ENCODE measurements at places on chromosomes 7 and 10. TPM values are rescaled to one million over a fixed set of nuclear protein-coding genes. Genes with fewer than 3 reads are reported as not detected.

- no peak overlapping the region for H3K4me3 ChIP-seq
- no peaks in the 10 kb centered on the region for H3K27me3 ChIP-seq
- H3K4me1 ChIP-seq = no peaks in the 10 kb centered on the region
Measured at GRCh38 chr10:241966-242643, 106.8 kb downstream of the ZMYND11 start.

DNA sequence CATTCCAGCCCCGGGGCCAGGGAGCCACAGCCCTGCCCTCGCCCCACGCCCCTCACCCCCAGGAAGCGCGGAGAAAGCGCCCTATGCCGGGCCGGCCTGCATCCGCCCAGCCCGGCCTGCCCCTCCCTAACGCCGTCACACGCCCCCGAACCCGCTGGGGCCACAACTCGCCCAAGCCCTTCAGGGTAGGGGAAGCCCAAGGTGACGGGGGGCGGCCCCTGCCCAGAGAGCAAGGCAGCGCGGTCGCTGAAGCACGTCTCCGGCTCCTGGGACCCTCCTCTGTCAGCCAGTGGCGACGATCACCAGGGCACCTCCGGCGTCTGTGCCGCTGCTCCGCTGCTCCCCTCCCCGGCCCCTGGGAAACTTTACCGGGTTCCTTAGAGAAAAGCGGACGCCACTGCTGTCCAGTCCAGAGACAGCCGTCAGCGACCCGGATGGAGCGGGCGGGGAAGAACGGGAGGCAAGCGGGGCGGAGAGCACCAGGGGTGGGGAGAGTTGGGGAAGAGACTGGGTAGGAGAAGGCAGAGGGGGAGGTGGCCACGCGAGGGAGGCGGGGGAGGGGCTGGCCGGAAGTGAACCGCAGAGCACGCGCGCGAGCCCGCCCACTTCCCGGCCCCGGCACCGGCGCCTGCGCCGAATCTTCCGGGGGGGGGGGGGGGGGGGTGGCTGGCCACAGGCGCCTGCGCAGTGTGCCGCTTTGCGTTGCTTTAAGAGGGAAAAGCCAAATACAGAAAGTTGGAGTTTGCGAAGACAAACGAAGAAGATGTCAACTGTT, at the start of gene HERC4:
Gene HERC4, minus strand, starts transcription at position 509 of the 775 bp plus-strand sequence. CDS start 2,175 bp downstream, outside the sequence.
- peak; percentile 90 for DNase-seq
- H3K27ac ChIP-seq = peak within 1 kb of the TSS; percentile 95
- peaks cover 24% of the 10 kb centered on the region for H3K4me1 ChIP-seq
- H3K27me3 ChIP-seq = peaks cover 7% of the 10 kb centered on the region

GRCh38 chr10:89242840-89243568, 8.6 kb downstream of the LIPA start:
- H3K36me3 ChIP-seq = peaks cover 4% of the 10 kb centered on the region
- no peaks in the 10 kb centered on the region for H3K27me3 ChIP-seq
- no peak for DNase-seq
- H3K27ac ChIP-seq = no peak overlapping the region

DNA sequence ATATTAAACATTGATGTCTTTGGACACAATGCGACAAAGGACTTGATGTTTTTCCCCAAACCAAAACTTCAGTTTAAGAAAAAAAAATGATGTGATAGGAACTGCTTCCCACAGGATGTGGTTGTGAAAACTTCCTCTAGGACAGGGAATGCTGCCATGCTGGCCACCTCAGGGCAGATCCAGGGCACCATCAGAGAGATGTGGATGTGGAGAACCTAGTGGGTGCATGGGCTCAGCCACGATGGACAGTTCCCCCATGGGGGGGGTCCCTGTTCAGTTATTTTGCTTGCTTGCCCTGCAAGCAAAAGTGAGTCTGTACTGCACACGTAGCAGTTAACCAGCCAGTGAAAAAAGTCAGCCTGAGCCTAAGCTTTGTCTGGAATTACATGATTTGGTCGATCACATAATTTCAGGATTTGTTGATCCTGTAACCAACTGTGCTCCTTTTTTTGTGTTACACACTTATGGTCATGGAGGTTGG, 36.3 kb downstream of the LAMB4 start:
- no peaks in the 10 kb centered on the region for H3K36me3 ChIP-seq
- DNase-seq = no peak
- H3K4me1 ChIP-seq = peaks cover 58% of the 10 kb centered on the region
- H3K27me3 ChIP-seq = peaks cover 2% of the 10 kb centered on the region

- no peak for DNase-seq
- H3K27me3 ChIP-seq = peaks cover 5% of the 10 kb centered on the region
- H3K4me1 ChIP-seq = peaks cover 3% of the 10 kb centered on the region
- no peak overlapping the region for H3K27ac ChIP-seq
- H3K36me3 ChIP-seq = no peaks in the 10 kb centered on the region
Measured at GRCh38 chr10:72031706-72032105, 56.6 kb downstream of the SPOCK2 start.

- H3K4me1 ChIP-seq = peaks cover 33% of the 10 kb centered on the region
- no peak for DNase-seq
- no peak overlapping the region for H3K27ac ChIP-seq
- no peaks in the 10 kb centered on the region for H3K27me3 ChIP-seq
- no peak overlapping the region for H3K4me3 ChIP-seq
Measured at GRCh38 chr10:74011017-74011416, 13.1 kb downstream of the VCL start.

GRCh38 chr7:50766106-50766848, 16.4 kb downstream of the GRB10 start:
- peaks cover 7% of the 10 kb centered on the region for H3K27me3 ChIP-seq
- H3K36me3 ChIP-seq = peaks cover 43% of the 10 kb centered on the region
- no peak for DNase-seq
- peaks cover 62% of the 10 kb centered on the region for H3K4me1 ChIP-seq

DNA sequence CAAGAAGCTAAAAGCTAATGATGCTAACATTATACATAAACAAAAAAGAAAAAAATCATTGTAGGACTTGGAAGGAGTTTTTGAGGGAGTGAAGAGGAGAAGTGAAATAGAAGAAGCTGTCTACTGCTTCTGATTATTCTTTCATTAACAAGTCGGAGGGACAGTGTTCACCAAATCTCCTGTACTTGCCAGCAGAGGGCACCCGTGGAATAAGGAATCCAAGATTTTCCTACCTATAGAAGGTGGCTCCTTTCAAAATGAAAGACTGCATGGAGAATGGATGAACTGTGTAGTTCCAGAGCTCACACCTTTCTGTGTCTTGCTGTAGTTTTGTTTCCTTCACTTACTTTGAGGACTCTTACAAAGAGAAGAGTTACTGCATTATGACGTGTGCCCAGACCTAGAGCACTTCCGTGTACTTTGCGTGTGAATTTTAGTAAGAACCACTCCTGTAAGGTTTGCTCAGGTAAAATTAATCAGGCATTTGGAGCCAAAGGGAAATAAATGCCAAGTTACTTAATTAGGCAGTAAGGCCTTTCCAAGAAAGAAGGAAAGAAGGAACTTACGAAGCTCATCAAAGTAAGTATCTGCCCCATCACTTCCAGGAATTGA, 145.1 kb downstream of the SEMA3D start:
- H3K4me3 ChIP-seq = no peak overlapping the region
- peak; percentile 73 for DNase-seq
- H3K4me1 ChIP-seq = no peaks in the 10 kb centered on the region
- H3K36me3 ChIP-seq = no peaks in the 10 kb centered on the region
- no peaks in the 10 kb centered on the region for H3K27me3 ChIP-seq

- peaks cover 6% of the 10 kb centered on the region for H3K27me3 ChIP-seq
- peaks cover 3% of the 10 kb centered on the region for H3K4me1 ChIP-seq
- no peaks in the 10 kb centered on the region for H3K36me3 ChIP-seq
- H3K27ac ChIP-seq = no peak overlapping the region
- H3K4me3 ChIP-seq = no peak overlapping the region
Measured at GRCh38 chr7:106773228-106773627, 91.9 kb upstream of the PIK3CG start.

DNA sequence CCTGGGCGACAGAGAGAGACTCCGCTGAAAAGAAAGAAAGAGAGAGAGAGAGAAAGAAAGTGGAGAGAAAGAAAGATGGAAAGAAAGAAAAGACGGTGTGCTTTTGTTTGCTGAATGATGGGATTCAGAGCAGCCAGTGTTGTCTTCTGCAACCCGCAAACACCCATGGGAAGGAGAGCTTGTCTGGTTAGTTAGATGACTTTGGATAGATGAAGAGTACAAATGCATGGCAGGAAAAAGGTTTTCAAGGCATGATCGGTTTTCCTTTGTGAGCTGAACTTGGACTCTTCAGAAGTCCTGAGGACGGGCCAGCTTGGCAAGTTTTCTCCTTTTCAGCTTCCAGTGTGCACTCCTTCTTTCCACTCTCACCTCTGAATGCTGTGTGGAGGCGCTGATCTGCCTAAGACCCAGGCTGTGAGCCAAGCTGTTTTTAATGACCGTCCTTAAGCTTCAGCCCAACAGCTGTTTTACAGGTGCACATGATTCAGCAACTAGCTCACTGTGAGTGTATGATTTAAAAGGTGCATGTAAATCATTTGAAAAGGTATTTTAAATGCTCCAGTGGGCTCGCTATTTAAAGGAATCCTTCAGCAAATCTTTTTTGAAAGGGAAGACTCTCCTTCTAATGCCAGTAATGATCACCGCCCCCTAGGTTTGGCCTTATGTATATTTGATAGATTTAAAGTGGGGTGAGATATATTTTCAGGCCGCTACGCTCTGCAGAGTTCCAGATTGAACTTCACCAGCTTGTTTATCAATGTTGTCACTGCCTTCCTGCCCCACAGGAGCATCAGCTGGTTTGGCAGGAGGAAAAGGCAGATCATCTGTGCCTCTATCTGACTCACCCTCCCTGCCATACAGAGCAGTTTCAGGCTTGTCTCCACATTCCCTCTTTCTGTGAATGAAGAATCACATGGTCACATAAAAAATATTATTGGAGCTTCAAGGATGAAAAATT, 115.0 kb downstream of the PLXDC2 start:
- no peaks in the 10 kb centered on the region for H3K36me3 ChIP-seq
- no peak for DNase-seq
- H3K4me3 ChIP-seq = no peak overlapping the region
- peaks cover 2% of the 10 kb centered on the region for H3K27me3 ChIP-seq
- no peak overlapping the region for H3K27ac ChIP-seq

DNA sequence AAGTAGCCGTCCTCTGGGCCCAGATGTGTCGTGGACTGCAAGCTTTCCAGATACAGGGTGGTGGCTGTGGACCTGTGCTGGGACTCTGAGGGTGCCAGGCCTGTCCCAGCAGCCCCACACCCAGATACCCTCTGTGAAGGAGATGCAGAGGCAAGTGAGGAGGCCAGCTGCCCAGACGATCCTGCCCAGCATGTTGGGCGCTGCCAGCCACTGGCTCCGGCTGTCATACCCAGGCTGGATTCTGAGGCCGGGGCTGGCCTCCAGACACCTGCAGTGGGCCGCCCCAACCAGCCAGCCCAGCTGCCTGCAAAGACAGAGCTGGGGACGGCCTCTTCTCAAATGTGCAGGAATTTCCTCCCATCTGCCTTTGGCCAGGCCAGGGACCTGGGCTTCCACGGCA, 39.1 kb upstream of the EBF3 start:
- H3K4me3 ChIP-seq = no peak overlapping the region
- no peak for DNase-seq
- H3K27me3 ChIP-seq = no peaks in the 10 kb centered on the region
- no peak overlapping the region for H3K27ac ChIP-seq
- no peaks in the 10 kb centered on the region for H3K36me3 ChIP-seq

GRCh38 chr10:62812672-62813439, 3.3 kb downstream of the EGR2 start:
- H3K4me3 ChIP-seq = no peak overlapping the region
- DNase-seq = no peak
- H3K4me1 ChIP-seq = peaks cover 20% of the 10 kb centered on the region
- no peak overlapping the region for H3K27ac ChIP-seq

DNA sequence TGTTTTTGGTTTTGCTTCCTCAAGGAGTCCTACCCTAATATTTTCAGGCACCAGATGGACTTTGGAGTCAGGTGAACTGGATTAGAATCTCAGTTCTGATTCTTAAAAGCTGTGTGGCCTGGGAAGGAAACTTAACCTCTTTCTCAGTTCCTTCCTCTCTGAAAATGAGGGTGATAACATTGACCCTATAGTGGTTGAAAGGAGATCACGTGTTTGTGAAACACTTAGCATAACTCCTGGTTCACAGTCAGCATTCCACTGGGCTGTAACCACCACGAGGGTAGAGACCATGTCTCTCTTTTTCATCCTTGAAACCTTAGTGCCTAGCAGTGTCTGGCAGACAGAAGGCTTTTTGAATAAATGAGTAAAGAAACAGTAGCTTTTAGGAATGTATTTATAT, 16.7 kb downstream of the LSMEM1 start:
- DNase-seq = no peak
- peaks cover 6% of the 10 kb centered on the region for H3K4me1 ChIP-seq
- no peak overlapping the region for H3K27ac ChIP-seq
- peaks cover 4% of the 10 kb centered on the region for H3K27me3 ChIP-seq
- H3K36me3 ChIP-seq = no peaks in the 10 kb centered on the region

- H3K27ac ChIP-seq = no peak overlapping the region
- H3K36me3 ChIP-seq = no peaks in the 10 kb centered on the region
- H3K27me3 ChIP-seq = no peaks in the 10 kb centered on the region
- no peak for DNase-seq
- no peak overlapping the region for H3K4me3 ChIP-seq
Measured at GRCh38 chr7:84666651-84667050, 472.1 kb upstream of the SEMA3A start.

GRCh38 chr7:116502201-116503096, 2.9 kb downstream of the CAV2 start:
- no peak for DNase-seq
- H3K27ac ChIP-seq = no peak overlapping the region
- no peak overlapping the region for H3K4me3 ChIP-seq
- peaks cover 35% of the 10 kb centered on the region for H3K4me1 ChIP-seq
- peaks cover 2% of the 10 kb centered on the region for H3K27me3 ChIP-seq

DNA sequence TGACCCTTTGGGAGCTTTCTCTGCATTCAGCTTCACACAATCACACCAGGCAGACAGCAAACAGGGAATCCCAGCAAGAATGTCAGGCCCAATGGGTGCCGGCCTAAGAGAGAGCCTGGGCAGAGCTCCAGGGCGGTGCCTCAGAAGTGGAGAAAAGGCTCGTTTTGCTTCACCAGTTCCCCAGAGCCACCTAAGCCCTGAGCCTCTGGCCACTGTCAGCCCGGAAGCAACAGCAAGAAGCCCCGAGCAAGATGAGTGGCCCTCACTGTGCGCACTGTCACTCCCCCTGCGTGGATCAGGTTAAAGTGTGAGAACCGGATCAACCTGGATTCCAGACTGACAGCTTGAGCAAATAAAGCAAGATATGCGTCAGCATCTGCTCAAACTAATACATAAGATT, 14.7 kb downstream of the CNPY1 start:
- H3K4me1 ChIP-seq = peaks cover 12% of the 10 kb centered on the region
- H3K27ac ChIP-seq = no peak overlapping the region
- no peak overlapping the region for H3K4me3 ChIP-seq
- H3K36me3 ChIP-seq = peaks cover 4% of the 10 kb centered on the region
- no peak for DNase-seq
- H3K27me3 ChIP-seq = peaks cover 18% of the 10 kb centered on the region

DNA sequence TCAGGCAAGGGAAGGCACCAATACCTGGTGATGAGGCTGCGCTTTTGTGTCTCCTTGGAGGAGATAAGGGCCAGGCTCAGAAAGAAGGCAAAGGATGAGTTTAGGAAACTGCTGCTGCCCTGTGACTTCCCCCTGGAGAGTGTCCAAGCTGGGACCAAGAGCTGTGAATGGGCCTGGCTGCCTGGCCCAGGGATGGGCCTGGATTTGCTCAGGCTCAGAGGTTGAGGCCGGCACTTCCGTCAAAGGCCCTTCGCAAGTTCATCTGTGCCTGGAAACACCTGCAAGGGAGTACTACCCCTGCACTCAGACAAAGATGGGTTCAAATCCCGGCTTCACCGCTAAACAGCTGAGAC, 50.5 kb upstream of the NANOS1 start:
- H3K4me3 ChIP-seq = no peak overlapping the region
- peaks cover 6% of the 10 kb centered on the region for H3K27me3 ChIP-seq
- no peak for DNase-seq

Gene STMP1
- total RNA-seq = 27.5 TPM

Gene FAM25G
- total RNA-seq = not detected

Gene TCAF2
- total RNA-seq = 0.38 TPM

Gene IGFBP1
- 3.0 TPM for total RNA-seq

Gene NKX1-2
- total RNA-seq = 0.77 TPM

Gene STAG3
- 1.9 TPM for total RNA-seq

Gene GPC2
- 27.2 TPM for total RNA-seq

Gene MOGAT3
- not detected for total RNA-seq

Gene GPAM
- total RNA-seq = 11.5 TPM

Data from endothelial cell (in vitro differentiated cells).